CD4-positive, alpha-beta T cell treated with Interleukin-15 for 4 hours (primary cell): ENCODE measurements at places on chromosomes 2 and 18.

DNA sequence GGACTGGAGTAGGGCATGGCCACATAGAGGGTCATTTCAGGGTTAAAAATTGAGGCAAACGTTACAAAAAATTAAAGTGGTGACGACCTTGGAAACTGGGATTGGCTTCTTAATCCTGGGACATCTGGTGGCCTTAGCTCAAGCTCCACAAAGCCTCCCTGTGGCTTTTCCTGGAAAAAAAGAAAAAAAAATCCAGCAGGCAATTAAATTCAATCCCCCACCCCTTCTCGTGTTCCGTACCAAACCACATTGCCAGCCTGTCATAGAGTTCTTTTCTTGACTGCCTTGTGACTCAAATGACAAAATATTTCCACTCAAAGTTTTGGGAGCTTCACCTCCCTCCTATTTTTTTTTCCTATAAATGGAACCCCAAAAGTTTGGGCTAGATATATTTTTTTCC lies 195.6 kb downstream of the HRH4 start:
- no peak for DNase-seq

GRCh38 chr2:19550750-19551149 lies 192.3 kb upstream of the OSR1 start:
- no peak for DNase-seq

GRCh38 chr18:61955644-61956043 lies 62.8 kb upstream of the RNF152 start:
- no peak for DNase-seq

GRCh38 chr2:75464348-75464946 lies 96.3 kb downstream of the EVA1A start:
- no peak for DNase-seq

DNA sequence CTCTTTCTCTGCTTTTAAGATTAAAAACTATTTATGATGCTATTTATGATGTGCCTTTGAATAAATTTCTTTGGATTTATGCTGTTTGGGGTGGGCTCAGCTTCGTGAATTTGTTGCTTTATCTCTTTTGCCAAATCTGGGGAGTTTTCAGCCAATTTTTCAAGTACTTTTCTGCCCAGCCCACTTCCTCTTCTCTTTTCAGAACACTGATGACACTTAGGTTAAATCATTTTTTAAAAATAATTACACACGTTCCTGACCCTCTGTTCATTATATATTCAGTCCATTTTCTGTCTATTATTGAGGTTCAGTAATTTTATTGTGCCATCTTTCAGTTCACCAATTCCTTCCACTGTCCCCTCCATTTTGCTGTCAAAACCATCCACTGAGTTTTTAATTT lies 14.8 kb upstream of the BCL2L11 start:
- no peak for DNase-seq

DNA sequence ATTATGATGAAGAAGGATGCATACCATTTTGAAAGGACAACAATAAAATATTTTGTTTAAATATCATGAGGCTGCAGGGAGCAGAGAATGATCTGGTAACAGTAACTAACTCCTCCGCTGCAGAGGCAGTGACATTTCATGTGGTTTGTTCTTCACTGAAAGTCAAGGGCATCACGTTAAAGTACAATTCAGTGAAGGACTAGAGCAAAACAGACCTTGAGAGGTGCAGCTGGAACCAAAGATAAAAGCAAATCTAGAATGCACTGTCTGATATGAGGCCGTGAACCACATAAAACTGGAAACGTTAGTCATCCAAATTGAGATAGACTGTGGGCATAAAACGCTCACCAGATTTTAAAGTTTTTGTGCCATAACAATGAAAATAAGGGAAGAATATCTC lies 522.9 kb upstream of the TNP1 start:
- DNase-seq, result no peak

DNA sequence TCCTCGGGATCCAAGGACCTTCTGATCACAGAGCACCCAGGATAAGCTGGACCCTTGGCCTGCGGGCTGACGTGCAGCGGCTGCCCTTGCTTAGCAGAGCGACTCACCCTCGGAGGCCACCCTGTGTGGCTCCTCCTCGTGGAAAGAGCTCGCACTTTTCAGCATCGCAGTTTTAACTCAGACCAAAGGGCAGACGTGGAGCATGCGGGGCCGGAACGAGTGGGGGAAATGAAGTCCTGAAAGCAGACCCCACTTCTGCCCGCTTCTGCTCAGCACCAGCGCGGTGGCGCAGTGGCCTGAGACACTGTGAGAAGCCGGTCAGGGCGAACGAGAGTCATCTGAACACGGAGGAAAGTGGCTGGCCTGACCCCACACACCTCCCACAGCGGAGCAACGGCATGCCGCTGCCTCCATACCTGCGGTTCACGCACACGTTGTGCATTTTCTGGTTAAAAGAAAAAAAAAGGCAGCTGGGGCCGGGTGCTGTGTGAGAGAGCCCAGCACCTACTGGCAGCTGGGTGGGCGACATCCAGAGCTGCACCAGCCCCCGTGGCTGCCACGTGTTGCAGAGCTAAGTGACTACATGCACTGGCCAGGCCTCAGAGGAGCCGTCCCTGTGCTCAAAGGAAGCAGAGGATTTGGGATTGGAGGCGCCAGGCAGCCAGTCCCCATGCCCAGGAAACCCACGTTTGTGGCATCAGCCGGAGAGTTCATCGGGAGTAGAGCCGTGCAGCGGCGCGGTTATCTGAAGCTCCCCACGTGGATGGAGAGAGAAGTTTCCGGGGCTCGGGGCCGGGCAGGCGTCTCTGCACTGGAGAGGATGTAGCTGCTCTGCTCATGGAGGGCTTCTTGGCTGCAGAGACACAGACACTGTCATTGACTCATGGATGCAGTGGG lies 89.7 kb downstream of the USP40 start:
- DNase-seq, result no peak

GRCh38 chr2:46336283-46336959 lies 39.2 kb downstream of the EPAS1 start:
- no peak for DNase-seq

DNA sequence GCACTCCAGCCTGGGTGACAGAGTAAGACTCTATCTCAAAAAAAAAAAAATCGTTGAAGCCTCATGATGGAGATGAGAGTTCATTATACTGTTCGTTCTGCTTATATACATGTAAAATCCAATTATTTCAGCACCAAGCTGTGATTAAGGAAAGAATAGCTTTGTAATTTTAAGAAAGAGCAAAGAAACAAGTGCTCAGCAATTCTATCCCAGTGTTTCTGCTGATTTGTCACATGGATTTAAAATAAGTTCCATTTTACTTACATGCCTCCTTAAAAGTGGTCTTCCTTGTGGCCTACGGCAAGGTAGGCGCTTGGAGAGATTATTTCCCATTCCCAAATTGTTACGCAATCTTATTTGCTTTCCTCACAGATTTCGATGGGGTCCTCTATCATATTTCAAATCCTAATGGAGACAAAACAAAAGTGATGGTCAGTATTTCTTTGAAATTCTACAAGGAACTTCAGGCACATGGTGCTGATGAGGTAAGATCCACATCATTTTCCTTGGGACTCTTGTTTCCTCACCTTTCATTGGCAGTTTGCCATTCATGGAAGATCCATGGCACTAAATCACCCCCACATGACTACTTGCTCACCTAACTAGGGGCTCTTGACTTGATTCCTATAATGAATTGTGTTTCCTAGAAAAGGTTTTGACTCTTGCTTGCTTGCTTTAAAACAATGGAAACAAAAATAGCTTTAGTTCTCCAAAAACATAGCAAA lies 11.5 kb downstream of the ARPC2 start:
- no peak for DNase-seq

DNA sequence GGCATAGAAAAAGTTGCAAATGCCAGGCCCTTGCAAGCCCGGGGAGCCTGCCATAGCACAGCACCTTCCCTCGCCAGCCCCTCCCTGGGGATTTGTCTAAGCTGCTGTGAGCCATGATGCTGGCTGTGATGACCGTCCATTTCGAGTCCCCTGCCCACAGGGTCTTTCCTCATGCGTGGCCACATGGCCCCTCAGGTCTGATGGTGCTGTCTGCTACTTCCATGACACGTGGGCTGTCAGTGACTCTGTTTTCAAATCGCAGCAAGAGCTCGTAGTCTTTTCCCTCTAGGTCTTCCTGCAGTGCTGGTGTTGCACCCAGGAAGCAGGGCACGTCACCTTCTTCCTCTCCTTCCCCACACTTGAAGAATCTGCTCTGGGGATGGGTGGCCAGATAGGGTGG lies 15.5 kb upstream of the GNAL start:
- DNase-seq, result no peak

GRCh38 chr2:147657086-147658000 lies 187.5 kb upstream of the ACVR2A start:
- DNase-seq, result no peak

DNA sequence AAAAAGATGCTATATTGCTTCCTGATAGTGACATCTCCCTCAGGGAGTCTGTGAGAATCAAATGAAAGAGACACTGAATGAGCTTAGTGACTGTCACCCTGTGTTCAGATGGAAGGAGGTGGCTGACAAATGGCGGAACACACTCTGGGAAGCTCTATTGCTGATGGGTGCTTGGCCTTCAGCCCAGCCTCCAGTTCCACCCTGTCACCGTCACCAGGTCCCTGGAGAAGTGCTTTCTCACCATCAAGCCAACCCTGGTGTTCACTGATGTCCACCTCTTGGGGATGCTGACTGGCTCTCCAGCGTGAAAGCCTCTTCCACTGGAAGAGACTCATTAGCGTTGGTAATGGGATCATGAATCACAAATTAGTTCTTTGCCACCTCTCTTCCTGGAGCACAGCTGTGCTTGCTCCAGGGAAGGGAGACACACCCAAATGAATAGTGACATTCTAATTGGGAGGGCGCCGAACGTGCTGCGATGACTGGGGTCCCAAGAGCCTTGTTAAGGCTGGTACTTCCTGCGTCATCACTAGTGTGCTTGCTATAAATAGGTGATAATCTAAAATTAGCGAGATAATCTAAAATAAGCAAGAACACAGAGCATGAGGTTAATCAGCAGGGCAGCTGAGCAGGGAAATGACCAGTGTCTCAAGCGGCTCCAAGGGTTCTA lies 154.0 kb downstream of the CLIP4 start:
- DNase-seq, result no peak

DNA sequence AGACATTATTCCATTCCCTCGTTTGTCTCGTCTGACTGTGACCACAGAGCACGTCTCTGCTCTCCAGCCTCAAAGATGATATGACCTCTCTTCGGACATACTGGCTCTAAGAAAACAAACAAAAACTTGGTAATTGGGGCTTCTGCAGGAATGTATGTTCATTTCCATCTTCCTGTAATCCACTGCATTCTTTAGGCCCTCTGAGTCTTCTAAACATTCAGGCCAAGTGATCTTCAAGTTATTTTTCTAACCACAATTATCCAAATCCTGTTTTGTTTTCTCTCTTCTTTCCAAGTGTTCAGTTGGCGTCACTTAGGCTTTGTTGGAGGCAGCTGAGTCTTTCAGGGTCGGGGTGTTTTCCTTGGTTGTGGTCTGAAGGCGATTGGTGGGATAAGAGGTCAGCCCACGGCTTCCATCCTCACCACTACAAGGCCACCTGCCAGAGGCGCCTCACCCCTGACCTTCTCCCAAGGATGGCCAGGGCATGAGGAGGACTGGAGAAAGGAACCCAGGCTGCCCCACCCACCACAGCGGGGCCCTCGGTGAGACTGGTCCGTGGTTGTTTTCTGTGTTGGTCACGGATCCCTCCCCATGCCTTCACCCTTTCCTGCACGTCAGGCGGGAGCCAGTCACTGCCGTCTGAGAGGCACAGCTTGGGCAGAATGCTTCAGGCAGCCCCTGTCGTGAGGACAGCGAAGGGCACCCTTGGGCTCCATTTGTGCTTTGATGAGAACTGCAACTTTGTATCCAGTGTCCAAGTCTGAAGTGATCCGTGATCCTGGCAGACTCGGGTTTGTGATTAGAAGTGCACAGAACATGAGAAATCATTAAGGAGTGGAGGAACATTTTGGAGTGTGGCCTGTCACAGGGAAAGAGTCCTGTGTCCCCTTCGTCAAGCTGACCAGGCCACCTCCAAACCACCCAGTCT lies 88.6 kb upstream of the FHL2 start:
- no peak for DNase-seq

GRCh38 chr2:241897231-241897916 lies 27.8 kb downstream of the RTP5 start:
- DNase-seq, result no peak

DNA sequence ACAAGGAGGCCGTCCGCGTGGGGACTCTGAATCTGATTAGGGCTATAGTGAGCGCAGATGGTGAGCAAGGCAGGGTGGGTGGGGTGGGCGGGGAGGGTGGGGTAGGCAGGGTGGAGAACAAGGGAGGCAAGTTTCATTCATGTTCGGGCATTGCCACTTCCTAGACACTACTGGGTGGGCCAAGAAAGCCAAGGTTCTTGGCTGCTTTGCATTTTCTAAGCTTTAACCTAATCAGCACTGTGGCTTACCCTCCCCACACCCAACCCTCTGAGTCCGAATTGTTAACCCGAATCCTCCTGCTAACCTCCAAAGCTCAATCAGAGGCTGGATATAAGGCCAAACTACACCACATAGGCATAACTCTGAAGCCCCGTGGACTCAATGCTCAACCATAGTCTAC lies 18.1 kb downstream of the MROH2A start:
- no peak for DNase-seq

DNA sequence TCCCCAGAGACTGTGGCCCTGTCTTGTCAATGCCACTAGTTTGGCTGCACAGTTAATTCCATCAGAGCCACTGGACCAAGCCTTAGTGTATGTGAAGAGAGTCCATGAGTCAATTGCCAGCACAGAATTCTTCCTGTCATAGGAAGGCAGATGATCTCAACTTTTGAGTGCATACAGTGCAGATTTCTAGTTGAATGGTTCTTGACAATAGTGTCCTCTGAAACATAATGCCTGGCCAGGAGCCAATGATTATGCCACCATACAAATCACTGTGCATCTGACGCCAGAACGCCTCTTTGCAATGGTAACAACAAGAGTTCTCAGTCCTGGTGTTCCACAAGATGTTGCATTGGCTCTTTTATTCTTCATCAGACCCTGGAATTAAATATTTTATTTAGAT lies 7.1 kb downstream of the NEUROD1 start:
- no peak for DNase-seq

- DNase-seq, result peak; percentile 61
These were observed 60.7 kb downstream of the CXCR4 start for GRCh38 chr2:136057023-136057801.

GRCh38 chr18:26992926-26993325 lies 127.4 kb upstream of the AQP4 start:
- DNase-seq, result no peak

DNA sequence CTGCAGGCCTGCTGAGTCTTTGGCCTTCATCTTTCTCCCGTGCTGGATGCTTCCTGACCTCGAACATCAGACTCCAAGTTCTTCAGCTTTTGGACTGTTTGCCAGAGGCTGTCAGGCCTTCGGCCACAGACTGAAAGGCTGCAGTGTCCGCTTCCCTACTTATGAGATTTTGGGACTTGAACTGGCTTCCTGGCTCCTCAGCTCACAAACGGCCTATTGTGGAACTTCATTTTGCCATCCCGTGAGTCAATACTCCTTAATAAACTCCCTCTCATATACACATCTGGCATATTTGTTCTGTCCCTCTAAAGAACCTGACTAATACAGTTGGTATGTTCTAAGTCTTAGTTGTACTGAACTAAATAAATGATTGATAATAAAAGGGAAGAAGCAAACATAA lies 702.8 kb upstream of the LINC00305 start:
- no peak for DNase-seq
